ENCODE measurements at places on chromosomes 5 and 9.
A peak's percentile ranks its signal among the peaks of the same experiment; 100 is the strongest.

- no peak for DNase-seq
Observed at GRCh38 chr5:176908675-176909368, 9.7 kb upstream of the HK3 start.

DNA sequence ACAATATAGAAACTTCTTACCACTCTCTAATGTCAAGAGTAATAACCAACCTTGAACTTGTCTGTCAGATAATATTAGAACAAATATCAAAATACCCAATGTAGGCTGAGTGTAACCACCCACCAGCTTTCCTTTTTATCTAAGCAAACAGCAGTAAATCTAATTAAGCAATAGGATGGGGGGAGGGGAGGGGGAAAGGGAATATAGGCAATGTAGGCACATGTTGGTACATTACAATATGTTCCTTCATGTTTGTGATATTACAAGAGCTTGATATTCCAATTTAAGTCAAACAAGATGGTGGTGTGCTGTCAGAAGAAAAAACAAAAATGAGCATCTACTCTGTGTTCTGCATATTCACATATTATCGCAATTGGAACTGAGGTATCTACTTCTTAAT, 158.2 kb downstream of the DENND1A start:
- DNase-seq = no peak

GRCh38 chr5:5419291-5420210, 2.9 kb upstream of the ICE1 start:
- DNase-seq = peak; percentile 61

GRCh38 chr5:173493846-173494245, 122.6 kb downstream of the BOD1 start:
- no peak for DNase-seq

DNA sequence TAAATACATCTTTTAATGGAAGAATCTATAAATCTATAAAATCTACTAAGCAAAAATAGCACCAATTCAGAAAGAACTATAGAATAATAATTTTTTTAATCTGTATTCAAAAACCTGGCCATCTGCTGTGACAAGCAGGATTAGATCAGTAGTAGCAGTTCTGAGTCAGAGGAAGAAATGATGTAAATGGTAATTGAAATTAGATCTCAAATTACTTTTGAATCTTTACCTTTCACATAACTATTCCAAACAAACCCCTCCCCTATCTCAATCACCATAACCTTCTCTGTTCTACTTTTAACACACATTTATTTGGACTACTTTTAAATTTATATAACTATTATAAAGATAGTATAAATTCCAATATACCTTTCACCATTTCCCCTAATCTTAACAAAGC, 727.8 kb upstream of the FAM174A start:
- DNase-seq = no peak

DNA sequence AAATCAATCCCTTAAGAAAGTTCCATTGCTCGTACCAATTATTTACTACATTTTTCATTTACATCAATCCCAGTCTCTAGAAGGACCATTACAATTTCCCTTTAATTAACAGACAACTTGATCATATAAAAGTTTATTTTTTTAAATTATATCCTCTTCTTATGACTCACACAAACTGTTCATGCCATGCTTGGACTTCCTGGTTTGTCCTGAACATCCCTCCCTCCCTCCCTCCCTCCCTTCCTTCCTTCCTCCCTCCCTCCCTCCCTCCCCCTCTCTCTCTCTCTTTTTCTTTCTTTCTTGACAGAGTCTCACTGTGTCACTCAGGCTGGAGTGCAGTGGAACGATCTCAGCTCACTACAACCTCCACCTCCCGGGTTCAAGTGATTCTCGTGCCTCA, 11.6 kb upstream of the CLTB start:
- DNase-seq = no peak

- DNase-seq = no peak
Observed at GRCh38 chr5:50574121-50574520, 92.3 kb upstream of the PARP8 start.

GRCh38 chr5:177429248-177430040, 3.0 kb downstream of the GRK6 start:
- DNase-seq = no peak

GRCh38 chr5:93741136-93741811, at the start of gene POU5F2:
Gene POU5F2, minus strand, starts transcription at chr5:93741600. Its CDS starts 37 bp downstream, at chr5:93741563.
- no peak for DNase-seq

DNA sequence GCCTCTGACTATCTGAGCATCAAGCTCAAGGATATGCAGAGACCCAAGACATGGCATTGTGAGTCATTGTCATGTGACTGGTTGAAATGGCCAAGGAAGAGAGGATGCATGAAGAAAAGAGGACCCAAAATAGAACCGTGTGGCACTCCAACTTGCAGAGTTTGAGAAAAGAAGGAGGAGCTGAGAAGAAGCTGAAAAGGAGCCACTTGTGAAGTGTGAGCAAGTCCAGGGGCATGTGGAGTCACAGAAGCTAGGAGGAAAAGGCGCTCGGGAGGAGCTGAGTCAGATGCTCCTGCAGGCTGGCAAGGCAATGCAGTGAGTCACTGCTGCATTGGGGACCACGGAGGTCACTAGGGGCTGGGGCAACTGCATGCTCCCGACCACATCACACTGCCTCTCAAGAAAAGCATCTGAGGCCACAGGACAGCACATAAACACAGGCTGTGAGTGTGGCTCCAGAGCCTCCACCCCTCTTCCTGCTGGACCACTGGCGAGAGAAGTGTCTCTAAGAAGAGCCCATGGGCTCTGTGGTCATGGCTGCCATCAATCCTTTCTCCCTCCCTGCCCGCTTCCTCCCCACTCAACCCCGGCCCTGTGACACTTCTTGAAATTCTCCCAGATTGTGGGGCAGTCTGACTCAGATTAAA, 197.6 kb downstream of the DRD1 start:
- peak; percentile 97 for DNase-seq

GRCh38 chr5:96146675-96147074, 185.0 kb upstream of the ELL2 start:
- peak; percentile 87 for DNase-seq

DNA sequence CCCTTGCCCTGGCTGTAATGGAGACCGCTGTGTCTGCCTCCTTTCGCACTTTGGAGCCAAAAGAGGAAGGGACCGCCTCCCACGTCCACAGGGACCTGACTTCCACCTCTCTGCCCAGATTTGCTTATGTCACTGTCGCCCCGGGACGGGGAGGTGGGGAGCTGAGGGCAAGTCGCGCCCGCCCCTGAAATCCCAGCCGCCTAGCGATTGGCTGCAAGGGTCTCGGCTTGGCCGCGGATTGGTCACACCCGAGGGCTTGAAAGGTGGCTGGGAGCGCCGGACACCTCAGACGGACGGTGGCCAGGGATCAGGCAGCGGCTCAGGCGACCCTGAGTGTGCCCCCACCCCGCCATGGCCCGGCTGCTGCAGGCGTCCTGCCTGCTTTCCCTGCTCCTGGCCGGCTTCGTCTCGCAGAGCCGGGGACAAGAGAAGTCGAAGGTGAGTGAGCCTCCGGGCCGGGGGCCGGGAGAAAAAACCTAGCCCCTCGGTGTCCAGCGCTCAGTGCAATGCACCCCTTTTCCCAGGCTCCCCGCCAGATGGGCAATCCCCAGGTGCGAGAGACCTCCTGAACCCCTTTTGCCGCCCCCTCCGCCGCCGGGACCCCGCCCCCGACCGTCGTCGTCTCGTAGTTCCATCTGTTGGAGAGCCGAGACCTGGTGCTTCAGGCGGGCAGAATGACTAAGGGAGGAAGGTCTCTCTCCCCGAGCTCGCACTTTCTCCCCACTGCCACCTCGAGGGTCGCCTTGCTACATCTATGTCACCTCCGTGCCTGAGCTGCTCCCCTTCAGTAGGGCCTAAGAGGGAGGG, at the start of gene GPX3:
GPX3 (plus strand) TSS at position 288 of the 807 bp plus-strand sequence; CDS start at position 352, 64 bp downstream.
- DNase-seq = peak; percentile 36

GRCh38 chr5:103428411-103428871, 134.1 kb downstream of the NUDT12 start:
- DNase-seq = peak; percentile 60

DNA sequence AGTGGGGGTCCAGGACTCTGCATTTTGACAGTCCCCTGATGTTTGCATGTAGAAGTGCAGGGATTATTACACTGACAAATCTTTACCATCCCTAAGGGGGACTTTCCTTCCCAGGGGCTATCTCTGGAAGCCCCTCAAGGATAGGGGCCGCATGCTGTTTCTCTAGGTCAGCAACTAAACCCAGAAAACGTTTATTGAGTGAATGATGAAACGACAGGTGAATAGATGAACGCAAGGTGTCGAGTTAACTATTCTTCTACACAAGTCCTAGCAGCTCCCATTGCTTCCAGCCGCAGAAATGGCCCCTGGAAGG, 281 bp upstream of the HSD17B4 start:
- DNase-seq = no peak

DNA sequence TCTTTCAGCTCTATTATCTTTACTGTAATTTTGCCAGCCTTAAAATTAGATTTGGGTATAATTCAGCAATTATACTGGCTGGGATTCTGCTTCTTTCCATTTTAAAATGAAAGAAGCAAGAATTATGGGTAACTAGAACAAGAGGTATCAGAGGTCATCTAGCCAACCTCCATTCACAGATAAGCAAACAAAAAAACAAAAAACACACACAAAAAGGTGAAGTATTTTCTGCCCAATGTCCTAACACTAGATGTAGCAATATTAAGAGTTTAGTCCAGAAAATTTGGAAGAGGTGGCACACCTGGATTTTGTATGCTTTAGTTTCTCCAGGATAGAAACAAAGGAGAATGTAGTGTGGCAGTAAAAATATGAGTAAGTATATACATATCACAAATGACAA, 68.1 kb upstream of the ANXA1 start:
- no peak for DNase-seq

GRCh38 chr5:62596691-62597090, 18.1 kb downstream of the LRRC70 start:
- DNase-seq = peak; percentile 21

GRCh38 chr5:935510-936084, 42.9 kb downstream of the TRIP13 start:
- no peak for DNase-seq

- no peak for DNase-seq
Observed at GRCh38 chr5:59496524-59497134, 396.9 kb downstream of the PDE4D start.

DNA sequence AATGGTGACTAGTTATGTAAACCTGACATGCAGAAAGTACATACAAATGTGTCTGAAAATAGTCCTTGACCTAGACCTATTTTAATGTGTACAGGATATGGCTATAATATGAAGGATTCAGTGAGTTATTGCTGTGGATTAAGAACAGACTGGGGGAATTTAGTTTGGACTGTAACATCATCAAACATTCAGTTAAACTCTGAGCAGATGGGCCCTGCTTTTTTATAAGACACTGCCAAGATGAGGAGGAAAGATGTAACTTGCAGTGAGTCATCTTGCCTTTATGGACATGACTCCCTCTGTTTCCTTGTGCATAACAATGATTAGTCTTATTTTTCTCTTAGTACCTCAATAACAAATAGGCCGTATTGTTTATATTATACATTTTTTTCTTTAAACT, 12.2 kb downstream of the PPP3R2 start:
- peak; percentile 90 for DNase-seq

DNA sequence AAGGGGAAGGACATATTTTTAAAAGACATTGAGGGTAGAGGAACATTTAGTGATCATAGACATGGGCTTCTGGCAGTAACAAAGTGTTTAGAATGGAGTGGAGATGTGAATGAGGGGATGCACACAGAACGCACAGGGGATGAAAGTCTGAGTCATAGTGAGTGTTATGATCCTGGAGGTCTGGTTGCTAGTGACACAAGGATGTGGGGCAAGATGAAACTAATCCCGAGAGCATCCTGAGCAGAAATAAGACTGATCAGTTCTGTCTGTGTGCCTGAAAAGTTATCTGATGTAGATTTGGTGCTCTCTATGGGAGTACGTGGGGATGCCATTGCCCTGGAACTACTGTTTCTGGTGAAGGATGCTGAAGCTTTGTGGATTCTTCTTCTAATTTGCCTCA, 141.1 kb downstream of the CHSY3 start:
- DNase-seq = peak; percentile 75

DNA sequence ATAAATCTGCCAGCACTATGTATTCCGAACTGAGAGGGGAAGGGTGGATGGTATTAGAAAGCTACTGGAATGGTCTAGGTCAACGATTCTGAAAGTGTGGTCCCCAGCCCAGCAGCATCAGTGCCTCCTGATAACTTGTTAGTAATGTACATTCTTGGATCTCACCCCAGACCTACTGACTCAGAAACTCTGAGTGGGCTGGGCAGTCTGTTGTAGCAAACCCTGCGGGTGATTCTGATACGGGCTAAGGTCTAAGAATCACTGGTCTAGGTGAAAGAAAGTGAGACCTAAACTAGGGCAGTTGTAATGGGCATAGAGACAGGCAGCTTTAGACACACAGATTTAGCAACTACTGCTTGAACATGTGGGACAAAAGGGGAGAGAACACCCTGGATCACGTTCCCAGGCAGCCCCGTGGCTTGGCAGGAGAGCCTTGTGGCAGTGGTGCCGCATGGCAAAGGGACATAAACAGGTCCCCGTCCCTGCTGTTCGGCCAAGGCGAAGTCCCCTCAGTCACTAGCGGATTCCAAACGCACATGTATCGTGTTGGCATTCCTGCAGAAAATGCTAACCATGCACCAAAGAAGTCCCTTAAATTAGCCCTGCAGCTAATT, 216.3 kb downstream of the TTLL11 start:
- peak; percentile 69 for DNase-seq

- DNase-seq = no peak
Observed at GRCh38 chr9:9920425-9921060, 692.3 kb downstream of the PTPRD start.

DNA sequence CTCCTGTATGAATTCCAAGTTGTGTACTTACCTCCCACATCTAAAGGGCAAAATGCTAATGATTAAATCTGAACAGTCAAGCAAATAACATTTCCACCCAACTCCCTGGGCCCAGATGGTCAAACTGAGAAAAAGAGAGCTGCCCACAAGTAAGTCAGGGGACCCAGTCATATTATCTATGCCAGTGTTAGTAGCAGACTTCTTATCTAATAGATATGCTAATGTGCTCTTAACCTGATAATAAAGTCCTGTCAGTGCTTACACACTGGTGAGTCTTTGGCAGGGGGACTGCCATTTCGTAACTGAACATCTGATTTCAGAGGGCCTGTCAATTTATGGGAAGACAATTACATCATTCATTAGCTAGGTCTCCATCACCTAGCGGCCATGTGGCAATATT, 292.3 kb upstream of the WWC1 start:
- no peak for DNase-seq

DNA sequence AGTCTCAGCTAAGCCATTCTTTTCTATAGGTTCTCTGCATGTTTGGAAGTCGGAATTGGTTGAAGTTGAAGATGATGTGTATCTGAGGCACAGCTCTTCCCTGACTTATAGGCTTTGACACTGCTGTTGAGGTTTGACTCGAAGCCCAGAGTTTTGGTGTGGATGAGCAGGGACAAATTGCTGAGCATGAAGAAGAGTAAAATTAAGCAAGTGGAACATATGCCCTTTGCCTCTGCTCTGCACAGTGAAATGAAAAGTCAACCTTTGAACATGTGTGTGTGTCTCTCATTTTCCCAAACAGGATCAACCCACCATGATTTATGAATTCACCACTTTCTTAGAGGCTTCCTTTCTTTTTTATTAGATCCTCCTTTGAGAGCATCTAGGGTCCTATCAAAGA, 8.5 kb downstream of the HMHB1 start:
- no peak for DNase-seq

Measured in fibroblast of skin of right quadriceps (primary cell).